ENCODE measurements at places on chromosomes 13 and 19.
A peak's percentile ranks its signal among the peaks of the same experiment; 100 is the strongest.

DNA sequence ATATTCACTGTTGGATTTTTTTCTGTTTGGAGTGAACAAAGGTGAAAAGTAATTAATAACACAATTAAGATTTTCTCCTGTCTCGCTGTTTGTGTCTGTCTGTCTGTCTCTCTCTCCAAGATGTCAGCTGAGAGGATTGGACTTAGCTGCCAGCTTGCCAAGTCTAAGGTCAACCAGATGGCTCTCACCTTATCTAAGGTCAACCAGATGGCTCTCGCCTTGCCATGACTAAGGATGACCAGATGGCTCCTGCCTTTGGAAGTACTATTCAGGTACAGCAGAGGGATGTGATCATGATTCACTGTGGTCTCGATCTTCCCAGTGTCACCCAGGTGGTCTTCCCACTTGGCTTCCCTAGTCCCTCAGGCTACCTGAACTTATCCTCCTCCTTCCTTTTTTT lies 1436.4 kb downstream of the UQCRFS1 start:
- no peak for DNase-seq

GRCh38 chr19:47623151-47623920 lies 14.4 kb downstream of the BICRA start:
- no peak for DNase-seq

- no peak for DNase-seq
Measured at GRCh38 chr19:3038214-3038613, 9.1 kb upstream of the TLE2 start.

GRCh38 chr13:90594681-90595080 lies 752.8 kb upstream of the MIR17HG start:
- DNase-seq: no peak

- DNase-seq: no peak
Measured at GRCh38 chr19:15640294-15640903, at the start of gene CYP4F3. CYP4F3 (plus strand) TSS chr19:15640897; CDS start chr19:15641416, 519 bp downstream.

DNA sequence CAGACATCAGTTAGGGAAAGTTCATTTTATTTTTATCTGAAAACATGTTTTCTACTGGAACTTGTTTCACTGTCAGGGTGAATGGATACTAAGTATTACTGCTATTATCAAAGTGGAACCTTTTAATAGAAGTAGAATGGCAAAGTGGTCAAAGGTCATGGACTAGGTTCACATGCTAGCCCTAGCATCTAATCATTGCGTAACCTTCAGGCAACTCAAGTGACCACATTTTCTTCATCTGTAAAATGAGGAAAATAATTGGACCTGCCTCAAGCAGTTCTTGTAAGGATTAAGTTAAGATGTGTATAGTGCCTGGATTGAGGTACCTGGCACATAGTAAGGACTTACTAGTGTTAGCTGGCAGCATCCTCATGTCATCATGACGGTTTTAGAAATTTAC lies 5.0 kb downstream of the ZFP28 start:
- no peak for DNase-seq

GRCh38 chr19:55206664-55207500 lies 2.4 kb downstream of the PTPRH start:
- DNase-seq: no peak

DNA sequence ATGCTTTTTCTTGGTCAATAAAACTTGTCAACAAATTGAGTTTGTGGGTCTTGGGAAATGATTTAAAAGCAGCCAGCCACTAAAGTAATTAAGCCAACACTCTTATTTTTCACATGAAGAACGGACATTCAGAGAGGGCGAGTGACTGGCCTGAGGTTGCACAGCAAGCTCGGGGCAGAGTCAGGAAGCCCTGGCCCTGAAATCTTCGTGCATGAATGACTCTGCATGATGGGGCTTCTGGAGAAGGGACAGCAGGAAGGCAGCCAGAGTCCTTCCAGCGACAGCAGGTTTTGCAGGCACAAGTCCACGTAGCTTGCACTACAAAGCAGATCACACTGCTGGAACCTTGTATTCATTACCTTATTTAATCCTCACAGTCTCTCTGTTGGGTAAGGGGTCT lies 232.5 kb downstream of the ZNF536 start:
- DNase-seq: no peak

DNA sequence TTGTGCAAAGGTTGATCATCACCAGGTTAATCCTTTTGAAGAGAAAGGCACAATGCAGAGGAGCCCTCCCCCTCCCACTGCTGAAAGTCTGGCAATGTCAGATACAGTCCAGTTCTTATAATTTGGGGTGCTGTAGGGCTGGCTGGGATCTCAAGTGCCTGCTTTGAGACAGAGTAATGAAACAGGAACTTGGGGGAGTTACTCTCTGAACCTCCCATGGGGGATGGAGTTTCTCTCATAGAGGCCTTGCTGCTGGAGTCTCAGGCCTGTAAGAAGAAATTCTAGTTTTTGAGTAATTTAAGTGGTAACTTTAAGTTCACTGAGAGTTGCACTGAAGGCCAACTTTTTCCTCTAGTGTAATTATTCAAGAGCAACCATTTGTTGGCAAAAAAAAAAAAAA lies 410.5 kb downstream of the KCNRG start:
- DNase-seq: no peak

DNA sequence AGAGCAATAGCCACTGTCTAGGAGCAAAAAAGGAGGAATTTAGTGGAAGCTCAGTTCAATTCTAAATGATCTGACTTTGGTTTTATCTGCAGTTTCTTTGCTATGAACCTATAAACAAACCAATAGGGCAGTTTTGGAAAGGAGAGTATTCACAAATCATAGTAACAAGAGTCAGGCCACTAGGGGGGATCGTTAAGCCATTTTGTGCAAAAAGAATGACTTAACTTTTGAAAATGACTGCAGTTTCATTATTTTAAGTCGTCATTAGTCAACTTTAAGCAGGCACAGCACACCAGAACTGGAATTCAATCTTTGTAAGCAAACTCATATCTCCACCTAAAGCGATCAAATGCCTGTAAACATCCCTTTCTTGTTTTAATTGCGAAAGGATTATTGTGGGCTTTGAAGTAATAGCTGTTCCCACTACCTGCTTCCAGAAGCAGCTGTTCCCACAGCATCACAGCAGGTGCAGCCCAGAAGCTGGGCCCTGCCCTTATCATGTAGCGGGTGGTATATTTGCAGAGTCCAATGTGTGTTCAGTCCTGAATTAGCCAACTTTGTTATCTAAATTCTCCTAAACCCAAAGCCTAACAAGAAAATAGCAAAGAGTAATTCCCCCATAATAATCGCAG lies 51.5 kb downstream of the SOX21 start:
- no peak for DNase-seq

- no peak for DNase-seq
Measured at GRCh38 chr13:98890925-98891324, 86.9 kb downstream of the DOCK9 start.

DNA sequence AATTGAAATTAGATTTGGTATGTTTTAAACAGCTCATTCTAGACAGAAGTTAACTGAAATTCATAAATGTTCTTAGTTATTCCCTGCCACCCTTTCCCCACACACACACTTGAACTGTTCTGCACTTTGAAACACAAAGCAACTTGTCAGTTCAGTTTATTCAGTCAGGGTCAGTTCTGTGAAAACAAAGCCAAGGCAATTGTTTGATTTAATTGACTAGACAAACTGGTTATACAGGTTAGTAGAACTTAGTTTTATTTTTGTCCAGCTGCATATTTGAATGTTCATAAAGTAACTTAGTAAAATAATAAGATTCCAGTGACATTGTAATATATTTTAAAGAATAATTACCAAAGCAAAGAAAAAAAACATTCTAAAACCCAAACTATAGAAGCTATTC lies 98.3 kb upstream of the KLF5 start:
- no peak for DNase-seq

DNA sequence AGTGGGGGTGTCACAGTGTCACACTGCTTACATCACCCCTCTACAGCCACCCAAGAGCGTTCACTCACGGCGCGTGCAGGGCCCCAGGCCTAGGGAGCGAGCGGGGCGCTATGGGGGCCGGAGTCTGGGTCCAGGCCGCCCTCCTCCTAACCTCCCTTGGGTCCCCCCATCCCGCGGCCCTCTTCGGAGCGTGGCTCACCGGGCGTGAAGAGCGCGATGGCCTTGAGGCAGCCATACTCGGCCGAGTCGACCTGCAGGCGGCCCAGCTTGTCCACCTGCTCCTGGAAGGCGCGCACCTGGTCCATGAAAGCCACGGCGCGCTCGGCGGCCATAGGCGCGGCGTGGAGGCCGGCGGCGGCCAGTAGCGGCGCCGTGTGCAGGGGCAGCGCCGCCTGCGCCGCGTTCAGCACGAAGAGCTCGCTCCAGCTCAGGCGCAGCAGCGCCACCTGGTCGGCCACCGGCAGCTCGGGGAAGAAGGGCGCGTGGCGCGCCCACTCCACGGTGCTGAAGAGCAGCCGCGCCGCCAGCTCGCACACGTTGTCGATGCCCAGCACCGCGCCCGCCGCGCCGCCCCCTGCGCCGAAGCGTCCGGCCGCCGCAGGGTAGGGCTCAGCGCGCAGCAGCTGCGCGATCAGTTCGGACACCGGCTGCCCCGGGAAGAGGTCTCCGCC lies 9.4 kb downstream of the OCEL1 start:
- DNase-seq: peak; percentile 47

DNA sequence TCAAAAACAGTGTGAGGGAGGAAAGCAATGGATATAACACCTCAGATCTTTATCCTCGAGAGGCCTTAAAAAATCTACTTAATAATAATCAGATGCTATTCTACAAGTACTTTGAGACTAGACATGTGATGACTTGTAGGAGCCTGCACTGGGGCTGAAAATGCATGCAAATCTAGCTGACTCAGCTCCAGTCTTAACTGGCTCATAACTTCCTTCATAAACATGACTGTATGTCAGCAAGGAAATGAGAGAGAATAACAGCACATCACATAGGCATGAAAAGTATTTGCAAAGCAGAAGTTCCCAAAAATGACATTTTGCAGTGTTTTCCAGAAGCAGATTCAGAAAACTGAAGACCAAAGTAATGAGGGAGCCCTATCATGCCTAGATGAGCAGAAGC lies 38.1 kb downstream of the PSG5 start:
- no peak for DNase-seq

DNA sequence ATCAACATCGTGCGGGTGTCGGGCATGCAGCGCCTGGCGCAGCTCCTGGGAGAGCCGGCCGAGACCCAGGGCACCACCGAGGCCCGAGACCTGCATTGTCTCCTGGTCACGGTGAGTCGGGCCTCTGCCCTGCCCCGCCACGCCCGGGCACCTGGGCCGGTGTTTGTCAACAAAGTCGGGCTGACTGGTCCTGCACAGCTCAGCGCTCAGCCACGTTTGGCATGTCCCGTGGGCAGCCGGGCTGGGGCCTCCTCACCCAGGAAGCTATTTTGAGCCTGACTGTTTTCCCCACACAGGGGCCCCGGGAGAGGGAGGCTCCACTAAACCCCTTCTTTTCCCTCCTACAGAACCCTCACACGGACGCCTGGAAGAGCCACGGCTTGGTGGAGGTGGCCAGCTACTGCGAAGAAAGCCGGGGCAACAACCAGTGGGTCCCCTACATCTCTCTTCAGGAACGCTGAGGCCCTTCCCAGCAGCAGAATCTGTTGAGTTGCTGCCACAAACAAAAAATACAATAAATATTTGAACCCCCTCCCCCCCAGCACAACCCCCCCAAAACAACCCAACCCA lies 1.3 kb downstream of the GADD45B start:
- no peak for DNase-seq

- DNase-seq: no peak
Measured at GRCh38 chr13:44352671-44353070, 21.0 kb upstream of the SERP2 start.

DNA sequence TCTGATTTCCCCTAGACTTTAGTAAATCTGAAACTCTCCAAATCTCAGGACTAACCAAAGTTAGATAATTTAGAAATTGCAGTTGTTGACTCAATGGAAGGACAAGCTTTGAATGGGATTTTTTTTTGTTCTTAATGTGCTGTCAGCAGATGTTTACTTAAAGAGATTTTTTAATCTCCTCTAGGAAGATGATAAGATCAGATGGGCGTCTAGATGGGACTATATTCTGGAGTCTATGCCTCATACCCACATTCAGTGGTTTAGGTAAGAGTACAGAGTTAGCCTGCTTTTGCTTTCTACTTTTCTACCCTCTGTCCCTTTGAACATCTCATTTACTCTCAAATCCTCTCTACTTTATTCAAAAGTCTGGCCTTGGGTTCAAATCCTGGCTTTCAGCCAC lies 39.3 kb downstream of the TM9SF2 start:
- DNase-seq: no peak

GRCh38 chr19:11450570-11451326 lies 15.3 kb downstream of the PRKCSH start:
- no peak for DNase-seq

GRCh38 chr13:76879883-76880270 lies 6.3 kb downstream of the KCTD12 start:
- DNase-seq: no peak

- DNase-seq: no peak
Measured at GRCh38 chr19:51749979-51750378, 1.7 kb downstream of the FPR1 start.

GRCh38 chr13:98476538-98476966 lies 100.4 kb downstream of the STK24 start:
- peak; percentile 73 for DNase-seq

- DNase-seq: no peak
Measured at GRCh38 chr13:45751885-45752284, 49.8 kb downstream of the CBY2 start.

GRCh38 chr19:11699931-11700794 lies 38.6 kb downstream of the ZNF823 start:
- DNase-seq: no peak

GRCh38 chr13:72415817-72416216 lies 311.6 kb downstream of the MZT1 start:
- DNase-seq: no peak

- no peak for DNase-seq
Measured at GRCh38 chr13:40344270-40345148, 321.9 kb downstream of the FOXO1 start.

GRCh38 chr13:96214824-96215445 lies 125.0 kb downstream of the HS6ST3 start:
- no peak for DNase-seq

GRCh38 chr19:13781547-13781946 lies 7.3 kb downstream of the C19orf53 start:
- DNase-seq: no peak

- no peak for DNase-seq
Measured at GRCh38 chr13:43009506-43009905, 13.9 kb upstream of the DNAJC15 start.

All from activated CD4-positive, CD25-positive, alpha-beta regulatory T cell treated with anti-CD3 and anti-CD28 coated beads, Interleukin-2, amount 50 U/mL, for 16 hours (primary cell).